H1 (cell line): ENCODE measurements at places on chromosomes 12 and 14. TPM values are rescaled to one million over a fixed set of nuclear protein-coding genes. Genes with fewer than 3 reads are reported as not detected.

The KRT86 gene
- total RNA-seq: 0.15 TPM in 1 of 2 replicates, not detected in the other

DNA sequence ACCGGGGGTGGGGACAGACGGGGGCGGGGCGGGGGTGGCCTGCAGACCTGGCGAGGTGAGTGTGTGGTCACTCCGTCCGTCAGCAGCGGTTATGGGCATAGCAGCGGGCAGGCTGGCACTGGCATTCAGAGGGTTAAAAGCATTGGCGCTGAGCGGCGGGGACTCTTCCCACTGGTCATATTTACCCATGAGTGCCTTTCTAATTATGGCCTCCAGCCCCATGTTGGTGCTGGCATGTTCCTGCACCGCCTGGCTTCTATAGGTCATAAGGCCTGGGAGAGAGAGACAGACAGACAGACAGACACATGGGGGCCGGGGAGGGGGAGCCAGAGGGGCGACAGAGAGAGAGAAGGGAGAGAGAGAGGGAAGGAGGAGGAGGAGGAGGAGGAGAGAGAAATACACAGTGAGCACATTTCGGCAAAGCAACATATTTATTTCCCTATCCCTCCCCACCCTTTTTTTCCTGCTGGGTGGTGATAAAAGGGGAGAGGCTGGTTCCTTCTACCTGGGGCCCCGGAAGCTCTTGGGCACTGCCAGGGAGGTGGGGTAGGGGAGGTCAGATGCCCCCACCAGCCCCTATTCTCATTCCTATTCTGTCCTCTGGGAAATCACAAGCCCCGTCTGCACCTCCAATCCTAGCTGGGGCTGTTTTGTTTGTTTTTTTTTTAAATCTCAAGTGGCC lies 32.6 kb downstream of the RFLNA start:
- DNase-seq: no peak

- DNase-seq: peak; percentile 80
Measured at GRCh38 chr14:63045234-63045611, at the start of gene KCNH5. Gene KCNH5, minus strand, starts transcription at chr14:63045458. Its CDS starts 272 bp downstream, at chr14:63045186.

DNA sequence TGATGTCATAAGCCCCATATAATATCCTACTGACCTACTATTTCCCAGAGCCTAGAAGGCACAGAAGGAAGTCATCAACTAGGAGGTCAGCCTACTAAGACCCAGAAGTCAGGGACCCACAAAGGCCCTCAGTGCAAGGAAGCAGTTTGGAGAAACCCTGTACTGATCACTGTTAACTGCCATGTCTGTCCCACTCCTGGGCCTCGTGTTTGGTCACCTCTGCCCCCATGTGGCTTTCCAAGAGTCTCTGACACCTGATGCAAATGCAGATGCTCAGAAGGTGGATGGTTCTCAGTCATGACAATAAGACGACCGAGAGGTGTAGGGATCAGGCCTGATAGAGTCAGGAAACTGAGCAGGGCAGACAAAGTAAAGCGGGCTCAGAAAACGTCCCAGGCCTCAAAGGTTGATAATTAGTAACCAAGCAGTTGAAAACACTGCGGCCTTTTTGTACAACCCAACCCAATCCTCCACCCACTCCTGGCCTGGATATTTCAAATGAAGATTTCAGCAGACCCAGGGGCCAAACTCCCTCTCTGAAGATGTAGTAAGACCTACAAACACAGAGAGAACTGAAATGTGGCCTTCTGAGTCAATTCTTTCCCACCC lies 23.4 kb downstream of the PRKAB1 start:
- DNase-seq: no peak

GRCh38 chr12:34030591-34030990 lies 8.3 kb downstream of the ALG10 start:
- no peak for DNase-seq

GRCh38 chr14:26478967-26479366 lies 118.9 kb downstream of the NOVA1 start:
- DNase-seq: no peak
